CD4-positive, alpha-beta memory T cell (primary cell): ENCODE measurements at places on chromosomes 11 and 22.
A peak's percentile ranks its signal among the peaks of the same experiment; 100 is the strongest.

GRCh38 chr11:1480555-1481482, 5.8 kb downstream of the MOB2 start:
- DNase-seq = no peak

DNA sequence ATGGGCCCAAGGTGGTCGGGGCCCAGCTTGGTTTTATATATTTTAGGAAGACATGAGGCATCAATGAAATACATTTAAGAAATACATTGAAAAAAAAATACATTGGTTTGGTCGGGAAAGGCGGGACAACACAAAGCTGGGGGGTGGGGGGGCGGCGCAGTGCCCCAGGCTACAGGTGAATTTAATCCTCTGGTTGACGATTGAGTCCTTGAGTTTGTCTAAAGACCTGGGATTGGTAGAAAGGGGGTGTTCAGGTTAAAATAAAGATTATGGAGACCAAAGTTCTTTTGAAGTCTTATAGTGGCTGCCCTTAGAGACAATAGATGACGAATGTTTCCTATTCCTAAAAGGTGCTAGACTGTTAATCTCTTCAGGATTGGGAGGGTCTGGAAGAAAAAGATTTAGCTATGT, 3.1 kb downstream of the IFITM1 start:
- no peak for DNase-seq

DNA sequence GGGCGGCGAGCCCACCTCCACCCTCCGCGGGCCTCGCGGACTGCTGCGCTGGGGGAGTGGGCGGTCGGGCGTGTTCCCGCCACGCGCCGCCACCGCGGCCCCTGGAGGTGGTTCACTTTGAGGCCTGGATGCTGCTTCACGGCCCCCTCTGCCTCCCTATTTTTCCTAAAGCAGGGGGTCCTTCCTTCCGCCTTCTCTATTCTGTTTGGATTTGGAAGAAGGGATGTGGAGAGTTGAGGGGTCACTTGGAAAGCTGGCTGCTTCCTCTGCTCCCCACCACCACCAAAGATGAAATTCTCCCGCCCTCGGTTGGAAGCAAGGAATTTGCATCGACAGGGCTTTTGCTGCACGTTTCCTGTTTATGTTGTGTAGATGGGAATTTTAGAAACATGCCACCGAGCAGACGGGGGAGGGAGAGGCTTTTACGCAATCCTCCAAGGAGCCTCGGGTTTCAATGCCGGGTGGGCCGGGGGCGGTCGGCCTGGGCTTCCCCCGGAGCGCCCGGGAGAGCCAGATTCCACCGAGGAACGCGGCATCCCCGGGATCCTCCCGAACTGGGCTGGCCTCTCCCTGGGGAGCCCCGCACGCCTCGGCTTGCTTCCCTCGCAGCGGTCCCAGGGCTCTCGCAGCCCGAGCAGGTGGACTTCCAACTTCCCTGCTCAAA, 403 bp upstream of the SBF2 start:
- DNase-seq = no peak

GRCh38 chr11:92623055-92623454, 346.4 kb upstream of the MTNR1B start:
- DNase-seq = no peak

DNA sequence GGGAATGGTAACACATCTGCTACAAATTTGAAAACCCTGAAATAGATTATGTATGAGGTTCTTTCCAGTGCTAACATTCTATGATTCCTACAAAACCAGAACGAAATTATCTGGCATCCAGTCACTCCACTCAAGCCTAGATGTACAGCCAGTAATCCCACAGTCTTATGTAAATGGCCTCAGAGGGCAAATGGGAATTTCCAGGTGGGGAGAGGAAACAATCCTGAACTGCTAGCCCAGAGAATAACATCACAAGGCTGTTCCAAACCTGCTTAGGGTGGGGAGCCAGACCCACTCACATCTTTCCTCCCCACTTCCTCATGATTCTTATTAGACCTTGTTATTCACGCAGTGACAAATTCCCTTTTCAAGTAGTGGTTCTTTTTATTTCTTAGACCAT, 3.5 kb downstream of the FIBIN start:
- no peak for DNase-seq

- DNase-seq = peak; percentile 28
Measured at GRCh38 chr11:120929664-120930154, 94.2 kb upstream of the TBCEL start.

GRCh38 chr22:41517172-41518047, 26.9 kb downstream of the POLR3H start:
- DNase-seq = no peak

GRCh38 chr11:125062218-125062930, 731 bp upstream of the SLC37A2 start:
- no peak for DNase-seq

- DNase-seq = no peak
Measured at GRCh38 chr11:35313066-35313759, 106.1 kb downstream of the SLC1A2 start.

GRCh38 chr11:111193924-111194490, 51.5 kb upstream of the POU2AF2 start:
- no peak for DNase-seq

GRCh38 chr11:75814363-75814676, 690 bp upstream of the UVRAG start:
- DNase-seq = no peak

GRCh38 chr11:26065944-26066343, 266.0 kb upstream of the ANO3 start:
- DNase-seq = no peak

DNA sequence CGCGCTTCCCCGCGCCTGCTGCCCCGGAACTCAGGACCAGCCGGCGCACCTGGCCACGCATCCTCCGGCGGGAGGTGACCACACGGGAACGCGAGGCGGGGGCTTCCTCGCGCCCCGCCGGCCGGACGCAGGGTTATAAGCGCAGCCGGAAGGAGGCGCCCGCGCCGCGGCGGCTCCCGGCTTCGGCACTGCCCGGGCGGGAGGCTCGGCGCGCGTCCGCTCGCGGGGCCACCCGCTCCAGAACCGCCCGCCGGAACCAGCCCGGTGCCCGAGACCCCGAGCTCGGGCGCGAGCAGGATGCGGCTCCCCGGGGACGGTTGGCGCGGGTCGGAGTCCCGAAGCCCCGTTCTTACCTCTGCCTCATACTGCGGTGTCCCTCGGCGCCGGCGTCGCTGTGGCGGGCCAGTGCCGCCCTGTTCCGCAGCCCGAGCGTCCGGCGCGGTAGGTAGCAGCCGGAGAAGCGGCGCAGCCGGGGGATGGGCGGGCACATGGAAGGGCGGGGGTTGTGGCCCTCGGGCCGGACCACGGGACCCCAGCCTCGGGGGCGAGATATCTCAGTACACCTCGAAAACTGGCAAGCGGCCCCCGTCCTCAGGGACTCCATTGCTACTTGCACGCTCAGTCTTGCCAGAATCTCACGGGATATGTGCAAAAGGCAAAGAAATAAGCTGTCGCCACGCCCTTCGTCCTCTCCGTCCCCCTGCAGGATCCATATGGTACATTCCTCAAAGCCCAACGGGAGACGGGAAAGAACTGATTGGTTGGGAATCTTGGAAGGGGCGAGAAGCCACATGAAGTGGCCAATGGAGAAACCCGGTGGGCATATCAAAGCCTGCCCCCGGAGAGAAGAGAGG, 23.1 kb downstream of the MICAL3 start:
- DNase-seq = peak; percentile 74

DNA sequence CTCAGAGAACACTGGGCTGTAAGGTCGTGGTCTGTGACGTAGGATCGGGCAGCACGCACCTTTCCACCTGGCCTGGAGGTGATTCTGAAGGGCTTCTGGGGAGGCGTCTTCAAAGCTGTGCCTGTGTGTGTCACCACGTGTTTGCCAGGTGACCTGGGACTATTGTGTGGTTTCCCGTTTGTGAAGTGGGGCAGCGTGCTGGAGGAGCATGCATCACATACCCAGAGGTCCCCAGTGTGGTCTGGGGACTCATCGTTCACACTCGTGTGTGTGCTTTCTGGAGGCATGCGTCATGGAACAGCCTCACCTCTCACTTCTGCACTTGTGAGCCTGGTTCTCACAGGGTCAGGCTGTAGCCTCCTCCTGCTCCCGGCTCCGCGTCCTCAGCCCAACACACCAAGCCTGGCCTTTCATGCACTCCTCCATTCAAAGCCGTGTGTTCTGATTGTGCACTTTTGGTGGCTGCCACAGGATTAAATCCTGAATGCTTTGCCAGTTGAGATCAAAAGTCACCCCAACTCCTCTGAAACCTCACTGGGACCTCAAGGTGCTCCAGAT, 106.3 kb downstream of the KCNQ1OT1 start:
- no peak for DNase-seq

- no peak for DNase-seq
Measured at GRCh38 chr11:111177037-111177871, 68.3 kb upstream of the POU2AF2 start.

- DNase-seq = no peak
Measured at GRCh38 chr11:788953-789940, 643 bp downstream of the CEND1 start.

- DNase-seq = no peak
Measured at GRCh38 chr11:126833065-126833464, 167.5 kb downstream of the KIRREL3 start.

GRCh38 chr22:43880541-43880991, 11.2 kb downstream of the PNPLA5 start:
- no peak for DNase-seq

- no peak for DNase-seq
Measured at GRCh38 chr11:19307498-19307897, 66.8 kb upstream of the E2F8 start.

- DNase-seq = no peak
Measured at GRCh38 chr11:80916173-80916798, 1475.5 kb upstream of the TENM4 start.

GRCh38 chr11:7546324-7546791, 32.6 kb downstream of the PPFIBP2 start:
- no peak for DNase-seq

DNA sequence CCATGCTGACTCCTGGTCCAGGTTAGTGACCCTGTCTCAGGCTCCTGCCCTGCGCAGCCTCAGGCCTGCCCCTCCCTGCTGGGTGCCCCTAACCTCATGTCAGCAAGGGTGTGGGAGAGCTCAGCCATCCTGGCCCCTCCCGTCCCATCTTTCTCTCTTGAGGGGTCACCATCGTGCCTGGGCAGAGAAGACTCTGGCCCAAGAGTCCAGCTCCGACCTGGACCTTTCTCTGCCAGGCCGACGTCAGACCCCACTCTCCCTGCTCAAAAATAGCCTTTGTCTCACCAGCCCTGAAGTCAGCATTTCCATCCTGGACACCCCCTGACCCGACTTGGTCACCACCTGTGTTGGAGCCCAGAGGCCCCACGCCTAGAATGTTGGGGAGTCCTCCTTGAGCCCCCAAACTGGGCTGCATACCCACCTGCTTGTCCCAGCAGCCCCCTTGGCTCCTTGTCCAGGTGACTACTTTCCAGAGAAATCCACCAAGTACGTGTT, 4.9 kb downstream of the SCGB1C1 start:
- no peak for DNase-seq

DNA sequence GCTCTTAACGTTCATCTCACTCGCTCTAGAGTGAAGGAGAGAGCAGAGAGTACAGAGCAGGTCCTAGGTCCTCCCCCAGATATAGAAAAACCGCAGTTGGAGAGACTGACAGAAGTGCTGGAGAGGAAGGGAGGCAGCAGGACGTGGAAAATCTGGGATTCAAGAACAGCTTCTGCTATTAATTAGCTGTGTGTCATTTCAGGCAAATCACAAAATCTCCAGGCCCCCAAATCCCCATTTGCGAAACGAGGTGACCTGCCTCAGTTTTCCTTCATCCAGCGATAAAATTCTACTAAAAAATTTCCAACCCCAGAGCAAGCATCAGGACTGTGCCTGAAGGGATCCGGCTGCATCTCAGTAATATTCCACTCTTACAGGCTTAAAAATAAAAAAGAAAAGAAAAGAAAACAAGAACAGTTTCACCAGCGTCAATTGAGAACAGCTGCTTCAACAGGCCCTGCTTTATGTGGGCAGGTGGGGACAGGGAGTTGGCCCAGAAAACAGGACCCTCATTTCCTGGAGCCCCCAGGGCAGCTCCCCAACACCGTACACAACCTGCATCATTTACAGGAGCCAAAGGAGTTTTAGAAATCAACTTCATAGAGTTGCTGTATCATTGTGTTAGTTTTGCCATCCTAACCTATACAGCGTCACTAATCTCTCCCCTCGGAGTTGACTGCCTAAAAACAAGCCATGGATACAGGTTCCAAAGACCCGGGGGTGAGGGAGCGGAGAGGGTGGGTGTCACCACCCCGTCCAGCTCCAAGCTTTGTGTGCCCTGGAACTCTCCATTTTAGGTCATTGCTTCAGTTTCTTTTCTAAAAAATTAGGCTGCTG, 2.3 kb upstream of the MALAT1 start:
- DNase-seq = no peak

- no peak for DNase-seq
Measured at GRCh38 chr22:43013355-43014315, 1.3 kb downstream of the PACSIN2 start.

DNA sequence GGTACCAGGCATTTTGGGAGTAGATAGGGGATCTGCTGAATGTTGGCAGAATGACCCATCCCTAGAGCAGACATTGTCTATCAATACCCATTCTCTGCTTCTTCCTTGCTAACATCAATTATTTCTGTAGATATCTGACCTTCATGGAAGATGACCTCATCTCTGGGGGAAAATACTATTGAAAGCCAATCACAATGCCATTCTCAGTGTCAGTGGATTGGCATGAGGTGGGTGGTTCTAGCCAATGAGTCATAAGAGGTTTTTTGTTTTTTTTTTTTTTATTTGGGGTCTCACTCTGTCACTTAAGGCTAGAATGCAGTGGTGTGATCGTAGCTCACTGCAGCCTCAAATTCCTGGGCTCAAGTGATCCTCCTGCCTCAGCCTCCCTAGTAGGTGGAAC, 42.5 kb downstream of the SNX19 start:
- DNase-seq = no peak
